ENCODE measurements at places on chromosomes 4 and X. TPM values are rescaled to one million over a fixed set of nuclear protein-coding genes. Genes with fewer than 3 reads are reported as not detected.

Gene RADX
- polyA plus RNA-seq: 6.1 TPM

Gene TCEAL3
- polyA plus RNA-seq: 20.0 TPM

Gene DBET
- not detected for polyA plus RNA-seq

Gene CXCL1
- not detected for polyA plus RNA-seq

Gene CCSER1
- polyA plus RNA-seq: 0.10 TPM

Gene XAGE1B
- not detected for polyA plus RNA-seq

Gene GPR173
- polyA plus RNA-seq: 3.6 TPM

Gene ZIC3
- 1.8 TPM for polyA plus RNA-seq

Gene MAGEA2
- polyA plus RNA-seq: not detected

Gene HPSE
- polyA plus RNA-seq: not detected

Gene SLIT2
- 49.9 TPM for polyA plus RNA-seq

Gene FAM184B
- polyA plus RNA-seq: not detected

Gene PFKFB1
- 0.15 TPM for polyA plus RNA-seq

Gene C4orf50
- not detected for polyA plus RNA-seq

Gene MAGEA12
- polyA plus RNA-seq: not detected

Gene PRR32
- not detected for polyA plus RNA-seq

Gene NR0B1
- polyA plus RNA-seq: 0.30 TPM

Gene BMX
- 0.13 TPM for polyA plus RNA-seq

Gene DMP1
- polyA plus RNA-seq: not detected

Gene ETDA
- polyA plus RNA-seq: not detected

Gene NXF3
- not detected for polyA plus RNA-seq

Gene TASL
- polyA plus RNA-seq: not detected

Gene FGA
- polyA plus RNA-seq: 0.31 TPM

Gene FDCSP
- polyA plus RNA-seq: not detected

Gene CSAG3
- polyA plus RNA-seq: not detected

Gene MAGEB16
- not detected for polyA plus RNA-seq

Gene CXCL5
- not detected for polyA plus RNA-seq

Gene FAM200B
- 57.4 TPM for polyA plus RNA-seq

Gene SLC30A9
- 73.9 TPM for polyA plus RNA-seq

Gene KLHL4
- polyA plus RNA-seq: 33.3 TPM

Gene CENPE
- 3.5 TPM for polyA plus RNA-seq

Gene TMEM255A
- 5.2 TPM for polyA plus RNA-seq

Gene MTMR8
- 2.6 TPM for polyA plus RNA-seq

Gene PDZD4
- 1.7 TPM for polyA plus RNA-seq

Gene CD99L2
- polyA plus RNA-seq: 43.0 TPM

Gene NSG1
- 6.1 TPM for polyA plus RNA-seq

Gene CABS1
- polyA plus RNA-seq: 0.55 TPM

Gene DOK7
- 14.4 TPM for polyA plus RNA-seq

Gene DYNLT3
- 12.3 TPM for polyA plus RNA-seq

Gene GYPE
- polyA plus RNA-seq: 3.5 TPM

Gene ZNF185
- 10.8 TPM for polyA plus RNA-seq

Gene BMP3
- polyA plus RNA-seq: 0.02 TPM

Gene MAN2B2
- 5.4 TPM for polyA plus RNA-seq

Gene KDM6A
- polyA plus RNA-seq: 52.6 TPM

Gene LRAT
- polyA plus RNA-seq: 7.6 TPM

Gene STK26
- polyA plus RNA-seq: 135 TPM
